ENCODE measurements at places on chromosomes 6 and 20. TPM values are rescaled to one million over a fixed set of nuclear protein-coding genes. Genes with fewer than 3 reads are reported as not detected.
A peak's percentile ranks its signal among the peaks of the same experiment; 100 is the strongest.

DNA sequence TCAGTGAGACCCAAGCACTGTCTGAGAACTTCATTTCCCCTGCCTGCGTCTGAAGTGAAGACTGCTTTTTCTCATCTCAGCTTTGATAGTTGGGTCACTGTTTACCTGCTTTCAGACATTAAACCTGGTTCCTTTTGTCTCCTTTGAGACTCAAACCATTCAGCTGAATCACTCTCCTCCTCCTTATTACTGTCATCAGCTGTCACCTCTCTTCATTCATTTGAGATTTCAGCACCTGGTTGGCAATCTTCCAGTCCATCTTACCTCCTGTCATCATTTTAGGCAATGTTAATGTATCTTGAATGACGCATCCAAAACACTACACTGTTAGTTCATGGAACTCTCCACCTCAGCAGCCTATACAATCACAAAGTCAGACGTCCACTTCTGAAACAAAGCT lies 34.3 kb upstream of the SOX4 start:
- DNase-seq: no peak

- DNase-seq: no peak
These were observed 208.5 kb downstream of the EPHA7 start for GRCh38 chr6:93210908-93211307.

- no peak for DNase-seq
These were observed 135.2 kb upstream of the PREP start for GRCh38 chr6:105537981-105538578.

GRCh38 chr20:1722513-1723050 lies 65.0 kb upstream of the SIRPG start:
- DNase-seq: no peak

DNA sequence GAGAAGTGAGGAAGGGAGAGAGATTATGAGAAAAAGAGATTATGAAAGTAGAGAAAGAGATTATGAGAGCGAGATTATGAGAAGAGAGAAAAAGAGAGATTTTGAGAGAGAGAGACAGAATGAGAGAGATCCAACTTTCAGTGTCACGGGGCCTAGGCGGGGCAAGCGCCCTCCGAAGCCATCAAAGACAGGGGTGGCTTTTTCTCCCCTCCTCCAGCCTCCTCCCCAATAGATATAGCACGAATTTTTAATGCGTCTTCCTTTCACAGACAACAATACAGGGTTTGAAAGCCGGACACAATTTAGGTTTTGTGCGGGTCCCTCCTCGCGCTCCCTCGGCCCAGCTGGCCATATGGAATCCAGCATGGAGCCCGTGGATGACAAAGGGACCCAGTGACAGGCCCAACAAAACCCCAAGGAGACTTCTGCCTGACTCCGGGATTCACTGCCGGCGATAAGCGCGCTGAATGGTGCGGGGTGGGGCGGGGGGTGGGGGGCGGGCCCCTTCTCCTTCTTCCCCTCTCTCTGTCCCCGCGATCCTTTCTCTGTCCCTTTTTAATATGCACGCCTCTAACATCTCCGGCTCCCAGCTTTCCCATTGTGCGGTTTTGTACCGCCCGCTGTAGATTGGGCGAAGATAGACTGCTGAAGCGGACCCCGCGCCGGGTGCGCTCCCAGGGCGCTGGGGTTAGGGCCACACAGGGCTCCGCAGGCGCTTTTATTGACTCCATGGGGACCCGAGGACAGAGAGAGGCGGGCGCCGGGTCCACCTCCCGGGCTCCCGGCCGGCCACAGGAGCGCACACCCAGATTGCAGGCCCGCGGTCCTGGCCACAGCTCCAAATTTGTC lies 5.4 kb downstream of the NKX2-2 start:
- DNase-seq: no peak

GRCh38 chr6:52590152-52590891 lies 13.5 kb upstream of the TRAM2 start:
- DNase-seq: no peak

- DNase-seq: no peak
These were observed 29.9 kb upstream of the SLC23A2 start for GRCh38 chr20:5031206-5031557.

GRCh38 chr6:133595111-133595761 lies 293.7 kb upstream of the TCF21 start:
- DNase-seq: no peak

- no peak for DNase-seq
These were observed 800 bp downstream of the ABCC10 start for GRCh38 chr6:43428112-43428570.

- DNase-seq: peak; percentile 93
These were observed 98.3 kb downstream of the SASH1 start for GRCh38 chr6:148440877-148441453.

DNA sequence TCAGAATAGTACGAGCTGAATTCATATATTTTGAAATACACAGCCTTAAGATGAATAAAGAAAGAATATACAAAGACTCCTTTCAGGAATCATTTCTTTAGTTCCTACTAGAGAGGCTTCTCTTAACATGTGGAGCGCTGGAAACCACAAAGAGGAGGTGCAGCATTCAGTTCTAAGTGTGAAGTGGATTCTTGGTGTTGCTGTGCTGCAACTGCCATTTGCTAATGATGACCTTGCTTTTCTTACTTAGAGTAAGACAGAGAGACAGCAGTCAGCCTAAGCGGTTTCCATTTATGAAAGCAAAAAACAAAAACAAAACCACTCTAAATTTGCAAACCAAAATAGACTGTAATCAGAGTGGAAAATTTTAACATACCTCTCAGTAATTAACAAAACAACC lies 629.0 kb downstream of the EPHA7 start:
- DNase-seq: no peak

DNA sequence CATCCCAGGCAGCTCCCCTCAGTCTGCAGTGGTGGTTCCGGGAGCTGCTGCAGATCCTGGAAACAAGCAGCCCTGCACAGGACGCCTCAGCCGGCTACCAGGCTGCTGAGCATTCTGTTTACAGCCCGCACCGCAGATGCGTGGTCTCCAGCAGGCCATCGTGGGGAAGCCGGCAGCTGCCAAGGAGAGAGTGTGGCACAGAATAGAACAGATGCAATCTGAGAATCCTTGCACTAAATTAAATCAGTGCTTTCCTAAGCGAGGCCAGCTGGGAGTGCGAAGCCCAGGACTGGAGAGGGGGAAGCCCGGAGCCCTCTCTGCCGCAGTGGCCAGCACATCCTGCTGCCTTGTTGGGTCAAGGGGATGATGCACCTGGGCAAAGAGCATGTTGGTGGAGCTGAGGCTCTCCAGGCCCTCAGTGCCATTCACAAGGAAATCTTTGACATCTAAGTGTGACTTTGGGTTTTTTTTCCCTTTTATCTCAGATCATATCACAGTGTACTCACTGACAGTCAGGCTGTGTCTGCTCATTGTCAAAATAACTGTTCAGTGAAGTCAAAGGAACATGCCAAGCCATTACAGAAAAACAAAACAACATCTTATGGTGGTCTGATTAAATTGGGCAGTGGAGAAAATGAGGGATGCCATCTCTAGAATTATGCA lies 118.1 kb downstream of the SYNDIG1 start:
- no peak for DNase-seq

- no peak for DNase-seq
These were observed 381.7 kb upstream of the POU3F2 start for GRCh38 chr6:98452685-98453084.

- no peak for DNase-seq
These were observed 714.6 kb downstream of the CD109 start for GRCh38 chr6:74410630-74411029.

- DNase-seq: no peak
These were observed 102.7 kb downstream of the RIN2 start for GRCh38 chr20:19860737-19861136.

- no peak for DNase-seq
These were observed 275.8 kb upstream of the RUNX2 start for GRCh38 chr6:45052325-45052724.

GRCh38 chr6:94269256-94269655 lies 849.9 kb upstream of the EPHA7 start:
- DNase-seq: no peak

DNA sequence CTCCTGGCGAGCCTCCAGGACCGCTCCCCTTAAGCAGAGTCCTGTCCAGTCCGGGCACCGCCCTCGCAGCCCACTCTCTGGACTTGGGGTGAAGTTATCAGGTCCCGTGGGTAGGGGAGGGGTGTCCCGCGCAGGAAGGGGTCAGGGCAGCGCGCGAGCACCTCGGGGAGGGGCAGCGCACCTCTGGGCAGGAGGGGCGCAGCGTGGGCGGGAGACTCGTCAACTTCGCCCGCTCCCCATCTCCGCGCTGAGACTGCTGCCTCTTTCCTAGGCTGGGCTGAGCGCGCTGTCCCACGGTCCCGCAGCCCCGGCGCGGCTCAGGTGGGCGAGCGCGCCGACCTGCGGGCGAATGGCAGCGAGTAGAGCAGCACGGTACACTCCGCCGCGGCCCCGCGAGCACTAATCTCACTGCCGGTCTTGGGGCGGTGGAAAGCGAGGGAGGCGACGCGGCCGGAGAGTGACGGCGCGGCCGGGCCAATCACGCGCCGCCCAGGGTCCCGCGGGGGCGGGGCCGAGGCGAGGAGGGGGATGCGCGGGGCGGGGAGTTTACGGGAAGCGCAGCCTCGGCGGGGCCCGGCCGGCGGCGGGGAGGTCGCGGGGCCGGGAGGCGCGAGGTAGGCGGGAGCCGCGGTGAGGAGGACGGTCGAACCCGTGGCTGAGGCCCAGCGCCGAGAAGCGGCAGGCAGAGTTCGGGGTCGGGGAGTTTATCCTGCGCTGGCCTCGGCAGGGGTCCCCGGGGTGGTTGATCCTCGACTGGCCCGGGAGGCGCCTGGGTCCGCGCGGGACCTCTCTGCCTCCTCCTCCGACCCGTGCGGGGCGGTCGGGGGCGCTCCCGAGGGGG lies at the start of gene MAN1A1:
TSS of gene MAN1A1 (minus strand) at position 401 of the 841 bp plus-strand sequence. CDS start 696 bp downstream, outside the sequence.
- peak; percentile 92 for DNase-seq

DNA sequence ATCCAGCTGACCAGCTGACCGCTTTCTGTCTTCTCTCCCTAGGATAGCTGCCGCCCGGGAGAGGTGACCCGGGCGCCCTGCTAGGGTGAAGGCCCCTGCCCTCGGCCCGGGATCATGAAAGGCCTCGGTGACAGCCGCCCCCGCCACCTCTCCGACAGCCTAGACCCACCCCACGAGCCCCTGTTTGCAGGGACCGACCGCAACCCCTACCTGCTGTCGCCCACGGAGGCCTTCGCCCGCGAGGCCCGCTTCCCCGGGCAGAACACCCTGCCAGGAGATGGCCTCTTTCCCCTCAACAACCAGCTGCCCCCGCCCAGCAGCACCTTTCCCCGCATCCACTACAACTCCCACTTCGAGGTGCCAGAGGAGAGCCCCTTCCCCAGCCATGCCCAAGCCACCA lies 109.7 kb upstream of the MYL9 start:
- DNase-seq: no peak

- DNase-seq: no peak
These were observed 13.3 kb upstream of the KCNK15 start for GRCh38 chr20:44732327-44732726.

DNA sequence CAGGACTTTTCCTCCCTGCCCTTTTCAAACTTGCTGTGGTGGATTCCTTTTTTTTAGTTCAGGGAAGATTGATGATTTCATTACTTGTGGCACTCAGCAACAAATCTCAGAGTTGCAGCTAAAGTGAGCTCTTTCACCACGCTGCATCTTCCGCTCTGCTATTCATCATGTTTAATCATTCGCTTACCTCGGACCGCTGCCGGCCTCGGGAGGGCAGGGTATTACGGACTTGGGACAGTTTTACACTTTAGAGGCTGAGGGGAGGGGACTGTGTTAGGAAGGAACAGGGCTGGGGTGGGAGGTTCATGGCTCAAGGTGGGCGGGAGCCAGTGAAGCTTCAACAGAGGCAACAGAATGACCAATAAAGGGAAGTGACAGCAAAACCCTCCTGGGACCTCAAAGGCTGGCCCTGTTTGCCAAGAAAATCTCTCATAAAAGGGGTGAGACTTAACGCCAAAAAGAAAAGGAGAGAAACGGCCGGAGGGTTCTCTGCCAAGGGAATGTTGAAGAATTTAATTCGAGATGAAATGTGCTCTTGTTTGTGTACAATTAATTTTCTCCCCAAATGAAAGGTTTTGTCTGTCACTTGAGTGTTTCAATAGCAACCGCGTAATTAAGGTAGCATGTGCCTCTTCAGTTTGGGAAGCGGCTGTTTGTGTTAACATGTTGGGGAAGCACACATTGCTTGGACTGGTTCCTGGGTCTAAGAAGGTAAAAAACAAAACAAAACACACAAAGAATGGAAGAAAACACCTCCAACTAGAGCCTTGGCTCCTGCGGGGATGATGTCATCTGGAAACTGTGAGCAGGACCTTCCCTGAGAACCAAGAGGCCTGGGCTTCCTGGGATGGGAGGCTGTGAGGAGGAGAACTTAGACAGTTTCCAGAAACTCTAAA lies 72.5 kb upstream of the SULF2 start:
- peak; percentile 31 for DNase-seq

The YIPF3 gene
- 127 TPM for total RNA-seq

The ZNF831 gene
- total RNA-seq: not detected

The LINC00237 gene
- not detected for total RNA-seq

The DDRGK1 gene
- 57.9 TPM for total RNA-seq

The LRRC73 gene
- 2.1 TPM for total RNA-seq

The ADGRG6 gene
- total RNA-seq: 15.3 TPM

The SAPCD1 gene
- total RNA-seq: 0.27 TPM

The AKAP12 gene
- total RNA-seq: 380 TPM

The EYA2 gene
- 1.7 TPM for total RNA-seq

The DDX43 gene
- not detected for total RNA-seq

The IRF4 gene
- total RNA-seq: not detected

The HS3ST5 gene
- total RNA-seq: not detected

The OR2J3 gene
- total RNA-seq: not detected

The LIN28B gene
- total RNA-seq: 7.3 TPM

The OPRM1 gene
- not detected for total RNA-seq

The OR12D2 gene
- not detected for total RNA-seq

Measured in Daoy (cell line).